ENCODE measurements at places on chromosomes 6 and 20. TPM values are rescaled to one million over a fixed set of nuclear protein-coding genes. Genes with fewer than 3 reads are reported as not detected.

- no peak for DNase-seq
These were observed 800 bp upstream of the DYNLT1 start for GRCh38 chr6:158645064-158646022.

- no peak for DNase-seq
These were observed 73.5 kb upstream of the RNF217 start for GRCh38 chr6:124888581-124889371.

GRCh38 chr6:146211646-146212045 is 182.8 kb downstream of the GRM1 start:
- peak; percentile 33 for DNase-seq

GRCh38 chr6:15945593-15946159 is 183.2 kb upstream of the MYLIP start:
- DNase-seq, result no peak

DNA sequence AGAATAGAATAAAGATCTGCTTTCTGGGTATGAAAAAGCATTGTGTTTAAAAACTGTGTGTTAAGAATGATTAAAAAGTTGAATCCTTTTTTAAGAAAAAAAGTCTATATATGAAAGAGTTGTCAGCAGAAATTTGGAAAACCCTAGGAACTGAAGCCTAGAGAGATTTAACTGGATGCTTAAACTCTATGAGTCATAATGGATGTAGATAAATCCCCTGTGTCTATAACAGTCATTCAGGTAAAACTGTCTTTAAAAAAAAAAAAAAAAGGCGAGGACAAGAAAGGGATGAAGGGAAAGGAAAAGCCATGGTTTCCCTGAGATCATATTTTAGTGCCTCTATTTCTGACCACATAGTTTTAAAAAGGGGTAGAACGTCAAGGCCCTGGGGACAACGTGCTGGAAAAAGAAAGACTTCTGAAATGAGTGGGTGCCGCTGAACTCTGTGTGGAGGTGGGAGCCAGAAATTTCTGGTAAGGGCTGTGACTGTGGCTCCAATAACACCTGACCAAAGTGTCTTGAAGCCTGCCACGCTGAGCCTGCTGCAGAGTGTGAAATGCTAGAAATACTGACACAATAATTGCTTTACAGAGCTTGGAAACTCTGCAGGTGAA is 302.6 kb upstream of the ARID1B start:
- DNase-seq, result no peak

DNA sequence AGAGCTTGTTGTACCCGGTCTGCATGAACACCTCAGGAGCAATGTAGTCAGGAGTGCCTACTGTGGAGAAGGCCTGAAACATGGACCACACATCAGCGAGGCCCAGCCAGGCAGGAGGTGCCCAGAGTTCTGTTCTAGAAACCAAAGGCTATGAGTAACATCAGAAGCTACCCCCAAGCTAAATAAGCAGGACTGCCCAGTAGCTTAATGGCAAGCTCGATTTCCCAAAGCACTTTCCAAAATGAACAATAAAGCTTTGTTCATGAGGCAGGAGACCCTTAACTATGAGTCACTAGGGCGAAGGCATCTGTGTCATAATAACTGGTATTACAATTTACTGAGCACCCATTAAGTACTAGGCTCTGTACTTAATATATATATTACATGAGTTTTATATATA is 47.4 kb downstream of the STK38 start:
- DNase-seq, result no peak

Gene LPIN3
- total RNA-seq, result 0.27 TPM

Gene BMP7
- total RNA-seq, result not detected

Gene PROCR
- total RNA-seq, result 5.7 TPM

Gene SAMD5
- not detected for total RNA-seq

Gene MYB
- 250 TPM for total RNA-seq

- peak; percentile 52 for DNase-seq
These were observed 11.1 kb downstream of the CRISP1 start for GRCh38 chr6:49855221-49855620.

DNA sequence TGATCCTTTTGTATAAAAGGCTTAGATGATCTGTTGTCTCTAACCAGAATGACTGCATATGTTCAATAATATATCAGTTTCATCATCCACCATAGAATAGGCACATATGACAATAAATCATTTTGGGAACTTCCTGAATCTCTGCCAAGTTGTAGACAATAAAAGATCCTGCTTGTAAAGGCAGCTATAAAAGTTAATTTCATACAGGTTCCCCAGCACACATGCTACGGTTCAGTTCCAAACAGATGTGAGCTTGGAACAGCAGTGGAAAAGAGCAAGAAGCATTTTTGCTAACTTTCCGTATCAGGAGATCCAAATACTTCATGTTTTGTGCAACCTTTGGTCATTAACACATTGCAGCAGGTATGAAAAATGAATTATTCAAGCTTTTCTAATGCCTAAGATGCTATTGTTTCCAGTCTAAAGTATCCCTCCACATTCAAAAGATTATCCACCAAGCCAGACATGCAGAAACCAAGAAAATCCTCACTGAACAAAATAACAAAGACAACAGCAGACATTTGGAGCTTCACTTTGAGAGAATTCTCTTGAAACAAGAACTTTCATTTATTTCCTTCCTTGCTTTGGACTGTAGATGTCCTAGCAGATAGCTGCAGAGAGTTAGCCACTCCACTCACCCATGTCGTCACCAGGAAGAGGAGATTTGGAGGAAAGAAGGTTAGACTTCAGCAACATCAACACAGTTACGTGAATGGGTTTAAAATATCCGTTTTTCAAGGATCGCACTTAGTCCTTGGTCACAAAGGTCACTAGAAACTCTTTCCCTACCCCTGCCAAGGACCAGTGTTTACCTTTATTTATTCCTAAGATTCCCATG is 453.5 kb upstream of the JARID2 start:
- DNase-seq, result no peak

Gene TPBG
- 4.6 TPM for total RNA-seq

DNA sequence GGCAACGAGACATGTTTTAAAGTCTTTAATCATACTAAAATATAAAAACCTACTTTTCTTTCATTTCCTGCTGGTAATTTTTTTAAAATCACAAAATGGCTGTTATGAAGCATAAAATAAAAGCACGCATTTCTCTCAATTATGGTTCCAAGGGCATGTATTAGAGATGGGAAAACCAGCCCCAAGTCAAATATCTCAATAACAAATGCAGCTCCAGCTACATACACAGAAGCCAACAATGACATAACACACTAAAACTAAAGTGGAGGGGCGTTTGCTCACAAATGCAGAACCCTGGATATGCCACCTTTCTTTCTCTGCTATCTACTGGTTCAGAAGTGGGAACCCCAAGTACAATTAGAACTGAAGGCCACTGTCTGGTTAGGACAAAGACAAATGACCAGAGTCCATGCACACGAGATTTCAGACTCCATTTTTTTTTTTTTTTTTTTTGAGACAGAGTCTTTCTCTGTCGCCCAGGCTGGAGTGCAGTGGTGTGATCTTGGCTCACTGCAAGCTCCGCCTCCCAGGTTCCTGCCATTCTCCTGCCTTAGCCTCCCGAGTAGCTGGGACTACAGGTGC is 27.8 kb downstream of the EZR start:
- DNase-seq, result no peak

GRCh38 chr6:161242779-161243693 is 30.8 kb downstream of the AGPAT4 start:
- peak; percentile 37 for DNase-seq

Gene ADGRG6
- total RNA-seq, result 57.1 TPM

Gene KCNK16
- total RNA-seq, result not detected

DNA sequence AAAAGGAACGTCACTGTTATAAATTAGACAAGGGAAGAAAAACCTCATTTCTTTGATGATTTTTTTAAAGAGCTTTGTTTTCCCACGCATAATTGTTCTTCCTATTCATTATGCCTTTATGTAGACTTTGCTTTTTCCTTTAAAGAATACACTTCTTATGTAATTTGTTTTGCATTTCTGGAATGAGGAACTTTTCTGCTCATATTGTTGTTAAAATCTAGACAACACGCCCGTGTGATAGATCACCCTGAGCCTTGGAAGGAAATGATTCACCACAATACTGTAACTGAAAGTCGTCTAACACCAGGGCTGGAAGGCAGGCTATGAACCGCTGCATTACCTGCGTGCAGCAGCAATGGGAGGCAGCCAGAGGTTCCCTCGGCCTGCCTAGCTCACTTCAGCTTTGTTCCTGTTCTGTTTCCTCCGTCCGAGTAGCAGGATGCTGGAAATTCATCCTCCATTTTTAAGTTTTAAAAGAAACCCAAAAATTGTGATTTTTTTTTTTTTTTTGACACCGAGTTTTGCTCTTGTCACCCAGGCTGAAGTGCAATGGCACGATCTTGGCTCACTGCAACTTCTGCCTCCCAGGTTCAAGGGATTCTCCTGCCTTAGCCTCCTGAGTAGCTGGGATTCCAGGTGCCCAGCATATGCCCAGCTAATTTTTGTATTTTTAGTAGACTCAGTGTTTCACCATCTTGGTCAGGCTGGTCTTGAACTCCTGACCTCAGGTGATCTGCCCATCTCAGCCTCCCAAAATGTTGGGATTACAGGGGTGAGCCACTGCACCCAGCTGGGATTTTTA is 49.6 kb upstream of the ZNF217 start:
- peak; percentile 90 for DNase-seq

Gene STMND1
- total RNA-seq, result not detected

All from hematopoietic multipotent progenitor cell (in vitro differentiated cells).